ENCODE measurements at places on chromosomes 16 and 17.

GRCh38 chr16:62712566-62712965, 676.3 kb upstream of the CDH8 start:
- DNase-seq = no peak

DNA sequence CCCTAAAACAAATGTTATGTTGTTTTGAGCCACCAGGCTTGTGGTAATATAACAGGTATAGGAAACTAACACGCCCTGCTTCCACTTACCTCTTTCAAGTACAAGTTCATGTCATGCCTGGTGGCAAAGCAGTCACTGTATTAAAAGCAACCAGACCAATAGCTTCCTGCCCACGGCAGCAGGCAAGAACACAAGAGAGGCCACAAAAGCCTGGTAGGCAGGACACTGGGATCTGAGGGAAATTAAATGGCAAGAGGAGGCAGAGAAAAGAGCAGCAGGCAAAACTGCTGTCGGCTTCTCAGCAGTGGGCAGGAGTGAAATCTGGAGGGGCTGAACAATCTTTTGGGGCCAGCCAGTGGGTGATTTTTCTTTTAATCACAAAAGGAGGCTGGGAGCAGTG, 2.2 kb downstream of the CYTH1 start:
- peak; percentile 29 for DNase-seq

- DNase-seq = no peak
Measured at GRCh38 chr17:82655038-82655479, 6.8 kb upstream of the WDR45B start.

GRCh38 chr17:34653511-34653910, 74.1 kb downstream of the TMEM132E start:
- DNase-seq = no peak

GRCh38 chr16:77834635-77835540, 46.5 kb downstream of the VAT1L start:
- no peak for DNase-seq

Data from stimulated activated CD8-positive, alpha-beta memory T cell treated with anti-CD3 and anti-CD28 coated beads, Interleukin-4, amount 100 ng/mL, for 1 hour (primary cell).